Natural killer cell treated with Interleukin-12 subunit alpha and Interleukin-12 subunit beta and Interleukin-15 and Interleukin-18, amount 100 ng/mL, for 72 hours (primary cell): ENCODE measurements at places on chromosomes 2 and 18. TPM values are rescaled to one million over a fixed set of nuclear protein-coding genes. Genes with fewer than 3 reads are reported as not detected.

DNA sequence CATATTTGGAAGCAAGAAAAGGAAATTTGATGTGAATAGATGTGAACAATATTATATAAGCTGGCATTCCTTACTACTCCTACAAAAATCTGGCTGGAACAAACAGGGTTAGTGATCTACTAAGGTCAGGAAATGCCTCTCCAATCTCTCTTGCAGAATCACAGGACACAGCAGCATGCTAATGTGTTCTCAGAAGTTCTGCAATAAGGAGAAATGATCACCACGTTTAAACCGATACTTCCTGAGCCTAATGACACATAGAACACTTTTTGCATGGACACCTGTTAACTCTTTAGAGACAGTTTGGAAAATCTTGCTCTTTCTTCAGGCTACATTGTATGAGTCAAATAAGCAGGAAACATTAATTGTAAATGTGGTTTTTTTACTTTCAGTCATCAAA is 89.6 kb upstream of the MAP3K20 start:
- H3K27me3 ChIP-seq = peaks cover 20% of the 10 kb centered on the region
- H3K27ac ChIP-seq = no peak overlapping the region
- H3K4me3 ChIP-seq = no peak overlapping the region
- H3K4me1 ChIP-seq = peaks cover 6% of the 10 kb centered on the region

- H3K27me3 ChIP-seq = peaks cover 12% of the 10 kb centered on the region
- no peaks in the 10 kb centered on the region for H3K36me3 ChIP-seq
- H3K27ac ChIP-seq = no peak overlapping the region
- H3K4me3 ChIP-seq = no peak overlapping the region
These were observed 16.3 kb upstream of the TRIM43B start for GRCh38 chr2:95500854-95501253.

DNA sequence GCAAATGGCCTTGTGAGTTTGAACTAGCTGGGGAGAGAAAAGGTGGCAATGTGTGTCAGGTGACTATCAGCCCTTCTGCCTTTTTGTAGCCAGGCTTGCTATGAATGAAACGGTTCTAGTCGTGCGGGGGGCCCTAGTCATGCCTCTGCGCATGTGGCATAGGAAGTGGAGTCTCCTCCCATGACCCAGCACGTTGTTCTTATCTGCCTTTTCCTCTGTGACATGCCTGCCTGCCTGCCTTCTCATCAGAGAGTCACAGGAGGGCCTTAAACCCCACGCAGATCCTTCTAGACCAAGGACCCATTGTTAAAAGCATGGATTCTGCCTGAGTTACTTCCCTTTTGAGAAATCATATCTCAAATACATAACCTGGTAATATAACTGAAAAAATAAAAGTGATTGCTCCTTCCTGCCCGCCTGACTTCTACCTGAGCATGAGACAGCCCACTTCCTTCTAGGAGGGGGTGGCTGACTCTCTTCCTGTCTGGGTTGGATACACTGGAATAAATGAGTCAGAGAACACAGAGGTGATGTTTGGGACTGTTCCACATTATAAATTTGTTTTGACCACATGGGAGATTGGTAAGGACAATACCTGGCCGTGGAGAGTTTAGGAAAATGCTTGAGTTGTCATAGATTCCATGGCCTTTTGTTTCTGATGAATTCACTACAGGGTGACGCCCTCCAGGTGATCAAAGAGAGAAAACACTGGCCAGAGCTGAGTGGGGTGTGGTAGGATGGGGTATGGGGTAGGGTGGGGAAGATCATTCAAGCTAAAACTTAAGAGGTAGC is 49.8 kb downstream of the FBLN7 start:
- H3K4me3 ChIP-seq = peak overlapping the region; percentile 12
- no peak for DNase-seq
- H3K36me3 ChIP-seq = no peaks in the 10 kb centered on the region
- peak overlapping the region; percentile 83 for H3K27ac ChIP-seq
- peaks cover 11% of the 10 kb centered on the region for H3K4me1 ChIP-seq

DNA sequence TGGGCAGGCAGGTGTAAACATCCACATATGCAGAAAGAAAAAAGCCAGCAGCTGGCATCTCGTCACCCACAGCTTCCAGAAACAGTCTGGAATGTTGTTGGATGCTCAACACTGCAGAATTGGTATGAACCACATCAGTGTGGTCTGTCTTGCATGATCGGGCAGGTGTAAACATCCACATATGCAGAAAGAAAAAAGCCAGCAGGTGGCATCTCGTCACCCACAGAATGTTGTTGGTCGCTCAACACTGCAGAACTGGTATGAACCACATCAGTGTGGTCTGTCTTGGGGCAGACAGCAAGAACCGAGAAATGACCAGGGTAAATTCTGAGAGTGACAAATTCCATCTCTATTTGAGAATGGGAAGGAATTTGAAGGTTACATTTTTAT is 39.6 kb downstream of the DOCK10 start:
- DNase-seq = no peak
- H3K36me3 ChIP-seq = peaks cover 15% of the 10 kb centered on the region
- H3K27me3 ChIP-seq = no peaks in the 10 kb centered on the region
- H3K27ac ChIP-seq = peak overlapping the region; percentile 96

GRCh38 chr2:8886876-8887275 is 49.5 kb upstream of the KIDINS220 start:
- no peaks in the 10 kb centered on the region for H3K27me3 ChIP-seq
- no peaks in the 10 kb centered on the region for H3K36me3 ChIP-seq
- no peak overlapping the region for H3K27ac ChIP-seq
- DNase-seq = no peak
- no peaks in the 10 kb centered on the region for H3K4me1 ChIP-seq
- H3K4me3 ChIP-seq = no peak overlapping the region

DNA sequence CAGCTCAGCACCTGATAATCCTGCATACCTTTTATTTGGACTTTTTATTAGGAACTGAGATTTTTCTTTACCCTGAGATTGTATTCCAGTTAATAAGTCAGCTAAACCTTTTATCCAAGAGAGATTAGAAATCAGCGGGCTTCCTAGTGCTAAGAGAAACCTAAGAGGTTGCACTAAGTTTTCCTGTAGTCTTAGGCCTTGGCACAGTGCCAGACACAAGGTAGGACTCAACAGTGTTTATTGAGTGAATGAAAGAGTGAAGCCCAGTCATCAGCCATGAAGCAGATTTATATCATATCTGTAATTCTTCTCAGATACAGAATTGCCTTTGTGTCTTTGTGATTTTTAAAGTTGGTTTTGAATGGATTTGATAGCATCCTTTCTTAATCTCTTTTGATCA is 13.6 kb downstream of the OTX1 start:
- H3K27ac ChIP-seq = no peak overlapping the region
- no peak for DNase-seq
- no peak overlapping the region for H3K4me3 ChIP-seq
- peaks cover 4% of the 10 kb centered on the region for H3K36me3 ChIP-seq
- peaks cover 5% of the 10 kb centered on the region for H3K4me1 ChIP-seq

GRCh38 chr2:86400321-86400720 is 40.9 kb upstream of the KDM3A start:
- no peak for DNase-seq
- no peak overlapping the region for H3K4me3 ChIP-seq
- no peaks in the 10 kb centered on the region for H3K36me3 ChIP-seq
- H3K27me3 ChIP-seq = peaks cover 37% of the 10 kb centered on the region

- no peak for DNase-seq
- H3K36me3 ChIP-seq = no peaks in the 10 kb centered on the region
These were observed 112.4 kb upstream of the UPP2 start for GRCh38 chr2:157989227-157989626.

DNA sequence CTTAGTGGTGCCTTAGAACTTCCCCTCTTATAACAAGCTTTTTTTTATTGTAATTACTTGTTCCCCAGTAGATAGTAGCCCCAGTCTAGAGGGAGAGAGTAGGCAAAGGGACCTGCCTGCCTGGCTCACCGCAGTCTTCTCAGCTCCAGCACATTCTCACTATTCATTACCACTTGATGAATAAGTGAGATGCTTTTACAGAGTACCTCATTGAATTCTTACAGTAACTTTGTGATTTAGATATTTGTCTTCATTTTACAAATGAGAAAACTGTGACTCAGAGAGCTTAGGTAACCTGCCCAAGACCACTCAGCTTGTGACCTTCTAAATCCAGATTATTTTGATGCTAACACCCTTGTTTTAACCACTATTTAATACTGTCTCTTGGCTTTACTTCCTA is 77.8 kb downstream of the CHRNA1 start:
- no peaks in the 10 kb centered on the region for H3K27me3 ChIP-seq
- no peak overlapping the region for H3K27ac ChIP-seq

GRCh38 chr18:34604591-34604990 is 105.5 kb upstream of the DTNA start:
- H3K36me3 ChIP-seq = no peaks in the 10 kb centered on the region
- no peak for DNase-seq
- peaks cover 5% of the 10 kb centered on the region for H3K27me3 ChIP-seq
- no peak overlapping the region for H3K27ac ChIP-seq

- H3K4me1 ChIP-seq = no peaks in the 10 kb centered on the region
- H3K27ac ChIP-seq = no peak overlapping the region
These were observed 950.7 kb upstream of the FAM98A start for GRCh38 chr2:34549710-34550345.

DNA sequence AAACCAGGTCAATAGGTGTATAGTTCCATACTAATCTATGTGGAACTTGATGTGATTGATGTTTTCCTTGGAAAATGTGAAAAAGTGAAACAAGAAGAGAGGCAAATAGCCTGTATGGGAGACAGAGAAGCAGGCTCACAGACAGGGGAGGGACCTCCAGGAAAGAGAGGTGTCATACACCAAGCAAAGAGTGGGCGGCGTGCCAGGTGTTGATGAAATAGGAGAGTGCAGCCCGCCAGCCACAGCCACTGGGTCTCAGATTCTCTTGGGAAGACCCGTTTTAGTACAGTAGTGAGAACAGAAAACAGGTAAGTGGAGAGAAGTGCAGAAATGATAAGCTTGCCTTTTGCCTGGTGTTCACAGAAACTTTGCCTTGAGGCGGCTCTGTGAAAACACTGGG is 301.9 kb downstream of the ZNF407 start:
- no peak overlapping the region for H3K4me3 ChIP-seq
- no peak for DNase-seq
- no peak overlapping the region for H3K27ac ChIP-seq
- H3K4me1 ChIP-seq = peaks cover 23% of the 10 kb centered on the region

GRCh38 chr2:205086662-205087061 is 541.4 kb downstream of the PARD3B start:
- H3K4me1 ChIP-seq = no peaks in the 10 kb centered on the region
- no peaks in the 10 kb centered on the region for H3K36me3 ChIP-seq
- DNase-seq = no peak
- H3K4me3 ChIP-seq = no peak overlapping the region
- H3K27me3 ChIP-seq = no peaks in the 10 kb centered on the region
- H3K27ac ChIP-seq = no peak overlapping the region

DNA sequence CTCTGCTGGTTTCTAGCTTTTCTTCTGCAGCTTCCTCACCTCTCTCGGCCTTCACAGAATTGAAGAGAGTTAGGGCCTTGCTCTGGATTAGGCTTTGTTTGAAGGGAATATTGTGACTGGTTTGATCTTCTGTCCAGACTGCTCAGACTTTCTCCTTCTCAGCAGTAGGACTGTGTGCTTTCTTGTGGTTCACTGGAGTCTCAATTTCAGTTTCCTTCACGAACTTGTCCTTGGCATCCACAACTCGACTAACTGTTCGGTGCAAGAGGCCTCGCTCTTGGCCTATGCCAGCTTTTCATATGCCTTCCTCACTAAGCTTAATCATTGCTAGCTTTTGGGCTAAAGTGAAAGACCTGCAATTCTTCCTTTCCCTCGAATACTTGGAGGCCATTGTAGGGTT is 18.9 kb upstream of the SALL3 start:
- H3K36me3 ChIP-seq = no peaks in the 10 kb centered on the region
- peaks cover 2% of the 10 kb centered on the region for H3K27me3 ChIP-seq
- no peak for DNase-seq
- no peaks in the 10 kb centered on the region for H3K4me1 ChIP-seq
- no peak overlapping the region for H3K4me3 ChIP-seq

DNA sequence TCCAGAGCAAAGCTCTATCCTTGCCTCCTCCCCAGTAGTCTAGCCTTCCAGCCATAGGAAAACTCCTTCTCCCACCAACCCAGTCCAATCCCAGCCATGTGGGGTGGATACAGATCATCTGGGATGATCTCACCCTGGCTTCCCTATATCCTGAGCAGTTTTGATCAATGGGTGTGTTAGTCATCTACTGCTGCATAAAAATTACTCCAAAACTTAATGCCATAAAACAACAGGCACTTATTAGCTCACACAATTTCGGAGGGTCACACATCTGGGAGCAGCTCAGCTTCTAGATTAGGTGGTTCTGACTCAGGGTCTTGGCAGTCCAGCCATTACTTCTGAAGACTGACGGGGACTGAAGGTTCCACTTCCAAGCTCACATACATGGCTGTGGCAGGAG is 190.4 kb downstream of the SPP2 start:
- H3K4me1 ChIP-seq = peaks cover 7% of the 10 kb centered on the region
- no peak for DNase-seq
- no peaks in the 10 kb centered on the region for H3K36me3 ChIP-seq
- no peaks in the 10 kb centered on the region for H3K27me3 ChIP-seq
- no peak overlapping the region for H3K27ac ChIP-seq
- H3K4me3 ChIP-seq = no peak overlapping the region

DNA sequence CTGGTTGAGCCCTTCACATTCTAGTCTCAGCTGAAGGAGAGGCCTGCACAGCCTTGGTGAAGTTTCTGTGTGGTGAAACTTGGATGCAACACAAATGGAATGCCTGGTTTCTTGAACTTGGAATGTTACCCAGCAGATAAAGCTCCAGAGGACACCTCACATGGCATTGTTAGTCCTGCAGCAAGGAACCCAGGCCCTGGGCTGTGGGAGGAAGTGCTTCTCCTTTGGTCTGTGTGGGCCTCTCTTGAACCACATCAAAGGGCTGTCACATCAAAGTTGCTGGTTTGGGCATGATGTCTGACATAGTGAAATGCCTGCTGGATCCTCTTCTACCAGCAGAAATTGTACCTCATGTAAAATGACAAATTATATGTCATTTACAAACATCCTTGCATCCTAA is 198.5 kb downstream of the FHOD3 start:
- no peak for DNase-seq
- H3K4me1 ChIP-seq = no peaks in the 10 kb centered on the region
- H3K4me3 ChIP-seq = no peak overlapping the region
- no peak overlapping the region for H3K27ac ChIP-seq
- H3K27me3 ChIP-seq = peaks cover 3% of the 10 kb centered on the region
- no peaks in the 10 kb centered on the region for H3K36me3 ChIP-seq

PSTPIP2 gene
- 65.6 TPM for total RNA-seq

UCN gene
- 1.3 TPM for total RNA-seq

SPATS2L gene
- 44.4 TPM for total RNA-seq

RIT2 gene
- not detected for total RNA-seq

CTLA4 gene
- 54.8 TPM for total RNA-seq

KCNJ3 gene
- total RNA-seq = not detected

KIF5C gene
- total RNA-seq = 8.6 TPM

EGR4 gene
- not detected for total RNA-seq

MTA3 gene
- 21.2 TPM for total RNA-seq

PDK1 gene
- 22.3 TPM for total RNA-seq

HOXD1 gene
- not detected for total RNA-seq
